ENCODE measurements at places on chromosomes 16 and 17.

GRCh38 chr16:4380119-4381063, 8.7 kb downstream of the VASN start:
- peak; percentile 74 for DNase-seq

DNA sequence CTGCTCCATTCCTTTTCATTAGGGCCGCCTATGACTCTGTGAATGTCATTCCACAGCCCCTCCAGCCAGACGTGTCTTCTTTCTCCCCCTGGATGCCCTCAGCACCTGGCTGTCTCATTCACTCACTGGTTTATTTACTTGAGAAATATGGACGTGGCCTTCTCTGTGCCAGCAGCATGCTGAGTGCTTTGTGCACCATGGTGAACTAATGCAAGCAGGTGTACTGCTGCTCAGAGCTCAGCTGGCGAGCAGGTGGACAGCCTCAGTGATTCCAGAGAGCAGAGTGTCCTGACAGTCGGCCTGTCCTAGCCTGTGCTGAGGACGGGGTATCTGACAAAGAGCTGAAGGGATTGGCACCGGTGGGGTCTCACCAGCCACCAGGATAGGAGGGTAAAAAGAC, 96.7 kb downstream of the GNAO1 start:
- no peak for DNase-seq

- peak; percentile 87 for DNase-seq
Observed at GRCh38 chr16:25066747-25067631, 44.6 kb upstream of the LCMT1 start.

- no peak for DNase-seq
Observed at GRCh38 chr17:49548506-49549310, 27.0 kb upstream of the NXPH3 start.

GRCh38 chr17:3036800-3037199, 26.6 kb downstream of the OR1D5 start:
- no peak for DNase-seq

DNA sequence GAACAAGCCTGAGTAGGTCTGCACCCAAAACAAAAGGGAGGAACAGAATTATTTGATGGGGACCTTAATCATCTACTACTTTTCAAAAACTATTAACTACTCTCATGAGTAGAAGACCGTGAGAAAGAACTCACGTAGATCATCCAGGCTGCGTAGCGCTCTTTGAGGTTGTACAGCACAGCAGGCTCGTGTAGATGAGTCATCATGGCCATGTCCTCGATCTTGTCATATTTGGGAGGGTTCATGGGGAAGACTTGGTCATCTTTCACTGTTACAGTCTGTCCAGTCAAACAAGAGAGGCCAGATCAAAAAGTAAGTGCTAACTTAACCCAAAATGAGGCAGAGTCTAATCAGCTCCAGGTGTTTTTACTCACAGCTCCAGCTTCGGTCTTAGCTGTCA, 2.3 kb downstream of the MYH1 start:
- DNase-seq: no peak

DNA sequence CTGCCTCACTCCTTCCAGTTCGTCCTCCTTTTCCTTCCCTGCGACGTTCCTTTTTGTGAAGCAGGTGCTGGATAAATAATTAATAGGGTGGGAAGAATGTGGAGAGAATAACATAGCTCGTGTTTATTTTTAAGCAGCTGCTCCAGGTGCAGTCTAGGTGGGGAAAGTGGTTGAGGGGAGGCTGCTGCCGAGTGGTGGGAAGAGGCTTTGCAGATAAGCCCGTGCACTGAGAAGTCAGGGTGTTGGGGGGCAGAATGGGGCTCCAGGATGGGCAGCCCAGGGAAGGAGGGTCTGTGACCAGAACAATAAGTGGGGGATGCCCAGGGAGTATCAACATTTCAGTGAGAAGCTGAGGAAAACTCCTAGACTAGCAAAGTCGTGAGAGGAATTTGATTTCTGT, 300.5 kb downstream of the CPPED1 start:
- DNase-seq: no peak

DNA sequence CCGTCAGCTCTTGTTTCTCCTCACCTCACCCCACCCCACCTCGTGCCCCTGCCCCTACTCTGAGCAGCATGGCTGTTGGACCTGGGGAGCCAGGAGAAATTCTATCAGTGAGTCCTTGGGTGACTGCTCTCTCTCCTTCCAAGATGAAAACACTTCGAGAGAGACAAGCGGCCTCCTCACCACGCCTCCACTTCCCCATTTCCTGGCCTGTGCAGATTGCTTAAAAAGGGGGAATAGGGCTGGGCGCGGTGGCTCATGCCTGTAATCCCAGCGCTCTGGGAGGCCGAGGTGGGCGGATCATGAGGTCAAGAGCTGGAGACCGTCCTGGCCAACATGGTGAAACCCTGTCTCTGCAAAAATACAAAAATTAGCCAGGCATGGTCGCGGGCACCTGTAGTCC, 9.5 kb downstream of the DLX4 start:
- no peak for DNase-seq

GRCh38 chr17:58535431-58535830, 21.0 kb upstream of the MTMR4 start:
- no peak for DNase-seq

GRCh38 chr16:15031179-15031578, 24.7 kb downstream of the NTAN1 start:
- no peak for DNase-seq

DNA sequence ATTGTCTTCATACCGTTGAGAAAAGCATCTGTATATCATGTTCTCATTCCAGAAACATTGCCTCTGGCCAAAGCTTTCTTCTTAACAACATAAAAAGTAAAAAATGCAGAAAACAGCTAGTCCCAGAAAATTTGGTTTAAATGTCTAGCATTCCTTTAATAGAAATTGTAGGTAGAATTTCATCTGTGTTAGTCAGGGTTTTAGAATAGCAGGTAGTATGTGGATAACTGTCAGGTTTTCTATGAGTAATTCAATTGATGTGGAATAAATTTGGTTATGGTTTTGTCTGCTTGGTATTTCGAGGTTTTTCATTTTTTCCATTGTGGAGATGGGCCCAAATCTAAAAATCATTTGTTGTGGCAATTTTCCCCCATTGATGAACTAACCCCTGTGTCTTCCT, 616.7 kb downstream of the KCNJ2 start:
- no peak for DNase-seq

DNA sequence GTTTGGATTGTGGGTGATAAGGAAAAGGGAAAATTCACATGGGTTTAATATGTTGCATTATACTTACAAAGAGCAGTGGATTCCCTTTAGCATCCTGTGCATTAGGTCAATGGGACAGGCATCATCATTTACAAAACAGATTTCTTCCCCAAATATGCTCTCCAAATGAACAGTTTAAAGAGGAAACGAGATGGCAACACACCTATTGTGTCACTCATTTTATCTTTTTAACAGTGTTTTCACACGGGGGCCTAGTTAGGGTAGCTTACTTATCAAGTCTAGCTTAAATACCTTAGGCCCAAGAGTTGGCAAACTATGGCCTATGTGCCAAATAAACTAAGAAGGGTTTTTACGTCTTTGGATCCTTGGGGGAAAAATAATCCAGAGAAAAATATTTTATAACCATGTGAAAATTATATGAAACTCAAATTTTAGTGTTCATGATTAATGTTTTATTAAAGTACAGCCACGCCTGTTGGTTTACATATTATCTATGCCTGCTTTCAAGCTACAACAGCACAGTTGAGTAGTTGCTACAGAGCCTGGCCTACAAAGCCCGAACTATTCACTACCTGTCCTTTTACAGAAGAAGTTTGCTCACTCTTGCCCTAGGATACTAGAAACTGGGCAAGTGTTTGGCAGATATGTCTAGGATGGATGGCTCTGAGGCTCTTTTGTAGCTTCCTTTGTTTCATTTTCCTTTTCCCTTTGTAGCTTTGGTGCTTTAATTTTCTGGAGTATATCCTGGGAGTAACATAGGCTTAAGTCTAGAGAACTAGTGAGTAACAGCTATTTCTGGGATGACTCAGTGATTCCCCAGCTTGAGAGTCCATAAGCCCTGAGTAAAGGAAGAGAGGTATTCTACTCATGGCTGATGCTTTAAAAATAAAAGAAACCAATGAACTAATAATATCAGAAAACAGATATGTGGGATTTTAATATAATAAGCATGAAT, 12.4 kb downstream of the NUP93 start:
- DNase-seq: no peak

Data from muscle of arm (tissue), 14 donors.